ENCODE measurements at places on chromosomes 3 and 15.

DNA sequence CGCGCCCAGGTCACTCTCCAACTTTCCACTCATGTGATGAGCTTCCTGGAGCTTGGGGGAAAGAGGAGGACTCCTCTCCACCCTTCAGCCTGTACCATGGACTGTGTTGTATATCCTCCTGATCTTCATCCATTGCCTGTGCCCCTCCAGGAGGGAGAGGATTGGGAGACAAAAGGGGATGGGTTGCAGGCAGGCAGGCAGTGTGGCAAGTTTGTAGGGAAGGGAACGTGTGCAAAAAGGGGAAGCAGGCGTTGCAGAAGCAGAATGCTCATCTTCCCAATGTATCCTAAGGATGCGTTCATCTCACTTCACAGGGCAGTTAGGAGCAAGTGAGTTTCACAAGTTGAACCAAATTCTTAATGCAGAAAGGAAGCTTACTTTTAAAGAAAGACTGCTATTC is 28.1 kb upstream of the GHSR start:
- DNase-seq, result no peak

DNA sequence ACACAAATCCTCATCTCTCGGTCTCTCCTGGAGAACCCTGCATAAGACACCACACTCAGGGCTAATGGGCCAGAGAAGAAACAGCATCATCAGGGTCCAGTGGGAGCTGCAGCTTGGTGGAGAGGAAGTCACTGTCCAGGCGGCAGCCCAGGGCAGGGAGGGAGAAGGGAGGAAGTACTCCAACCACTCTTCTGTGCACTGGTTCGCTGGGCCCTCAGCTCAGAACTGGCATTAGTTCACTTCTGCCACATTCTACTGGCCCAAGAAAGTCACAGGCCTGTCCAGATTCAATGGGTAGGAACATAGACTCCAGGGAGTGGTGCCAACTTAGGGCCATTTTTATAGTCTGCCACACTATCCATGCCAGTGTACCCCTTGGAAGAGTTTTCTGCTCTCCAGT is 169.0 kb downstream of the ABHD5 start:
- no peak for DNase-seq

- DNase-seq, result no peak
Observed at GRCh38 chr3:34851137-34851536, 788.2 kb upstream of the ARPP21 start.

GRCh38 chr3:41159588-41160189 is 39.6 kb upstream of the CTNNB1 start:
- no peak for DNase-seq

DNA sequence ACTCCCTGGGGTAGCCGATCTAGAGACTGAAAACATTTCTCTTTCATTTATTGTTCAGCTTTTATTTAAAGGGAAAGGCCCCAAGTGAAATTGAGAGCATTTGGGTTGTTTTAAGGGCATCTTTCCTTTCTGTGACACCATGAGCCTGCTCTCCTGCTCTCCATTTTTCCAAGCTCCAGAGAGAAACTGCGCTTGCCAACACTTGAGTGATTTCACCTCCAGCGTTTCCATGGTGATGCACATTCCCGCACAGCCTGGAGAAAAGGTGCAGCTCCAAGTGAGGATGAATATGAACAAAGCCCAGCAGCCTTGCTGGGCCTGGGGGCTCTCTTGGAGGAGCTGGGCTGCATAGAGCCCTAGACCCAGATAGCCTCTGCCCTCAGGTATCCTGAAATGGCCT is 159.2 kb upstream of the PPP2R3A start:
- no peak for DNase-seq

- no peak for DNase-seq
Observed at GRCh38 chr3:108088697-108089096, 2.1 kb downstream of the CD47 start.

GRCh38 chr15:89399238-89400115 is 64.9 kb upstream of the POLG start:
- no peak for DNase-seq

- DNase-seq, result peak; percentile 90
Observed at GRCh38 chr3:15635121-15635661, 33.6 kb downstream of the BTD start.

DNA sequence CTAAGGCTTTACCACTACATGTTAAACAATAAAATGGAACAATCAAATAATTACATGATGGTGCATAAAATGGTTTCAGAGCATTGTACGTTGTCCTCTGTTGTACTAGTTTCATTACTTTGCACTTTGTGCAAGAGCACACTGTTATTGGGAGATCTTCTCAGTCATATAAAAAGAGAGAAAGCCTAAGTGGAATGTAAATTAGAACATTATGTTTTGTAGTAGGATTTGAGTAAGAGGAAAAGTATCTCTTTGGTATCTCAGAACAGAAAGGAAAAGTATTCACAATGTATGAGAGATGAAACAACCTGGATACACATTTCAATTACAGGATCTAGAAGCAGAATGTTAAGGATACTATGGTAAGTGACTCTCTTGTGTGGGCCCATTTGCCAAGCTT is 26.9 kb upstream of the PLSCR2 start:
- DNase-seq, result no peak

DNA sequence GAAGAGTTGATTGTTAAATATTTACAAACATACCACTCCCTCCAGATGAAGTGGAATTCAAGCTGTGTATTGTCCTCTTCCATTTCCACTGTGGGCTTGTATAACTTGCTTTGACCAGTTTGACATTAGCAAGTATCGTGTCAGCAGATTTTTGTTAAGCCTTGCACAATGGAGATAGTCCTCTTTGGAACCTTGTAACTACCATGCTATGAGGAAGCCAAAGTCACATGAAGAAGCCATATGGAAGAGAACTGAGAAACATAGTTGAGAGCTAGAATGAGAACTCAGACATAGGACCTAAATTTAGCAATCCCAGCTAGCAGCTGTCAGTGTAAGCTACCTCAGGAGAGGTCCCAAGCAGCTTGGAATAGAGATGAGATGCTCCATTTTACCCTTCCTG is 889.2 kb downstream of the PDCD6IP start:
- DNase-seq, result no peak

- no peak for DNase-seq
Observed at GRCh38 chr15:75923756-75924155, 20.1 kb downstream of the FBXO22 start.

DNA sequence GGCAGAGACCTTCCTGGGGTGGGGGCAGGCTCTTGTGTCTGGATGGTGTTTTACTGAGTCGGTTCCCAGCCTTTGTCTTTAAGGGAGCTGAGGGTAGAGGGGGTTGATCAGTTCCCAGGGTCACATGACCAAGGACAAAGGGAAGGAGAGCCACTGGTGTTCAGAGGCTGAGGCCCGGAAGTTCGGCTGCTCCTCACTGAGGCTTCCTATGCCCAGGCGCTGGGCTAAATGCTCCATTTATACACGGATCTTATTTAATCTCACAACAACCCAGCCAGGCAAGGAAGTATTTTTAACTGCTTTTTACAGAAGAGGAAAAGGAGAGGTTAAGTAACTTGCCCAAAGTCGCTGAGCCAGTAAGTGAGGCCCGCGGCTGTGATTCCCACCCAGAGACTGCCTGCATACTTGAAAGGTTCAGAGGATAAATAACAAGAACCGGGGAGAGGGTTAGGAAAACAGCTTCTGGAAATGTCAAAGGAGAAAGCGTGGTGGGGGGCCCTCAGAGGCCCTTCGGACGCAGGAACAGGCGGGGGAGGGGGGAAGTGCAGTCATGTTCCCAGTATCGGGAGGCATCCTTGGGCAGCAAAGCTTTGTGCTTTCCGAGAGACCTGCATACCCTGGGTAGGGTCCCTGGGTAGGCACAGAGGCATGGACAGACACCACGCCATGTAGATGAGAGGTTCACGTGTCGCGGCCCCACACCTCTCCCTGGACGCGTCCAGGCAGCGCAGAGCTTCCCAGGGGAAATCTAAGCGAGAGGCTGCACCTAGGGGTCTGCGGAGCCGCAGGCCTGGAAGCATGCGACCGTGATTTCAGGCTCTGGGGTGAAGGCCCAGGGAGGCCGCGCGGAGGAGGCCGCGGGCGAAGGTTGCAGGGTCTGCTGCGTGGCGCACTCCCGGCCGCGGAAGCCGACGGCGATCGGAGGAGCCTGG is 21.3 kb downstream of the EPHB3 start:
- DNase-seq, result no peak

DNA sequence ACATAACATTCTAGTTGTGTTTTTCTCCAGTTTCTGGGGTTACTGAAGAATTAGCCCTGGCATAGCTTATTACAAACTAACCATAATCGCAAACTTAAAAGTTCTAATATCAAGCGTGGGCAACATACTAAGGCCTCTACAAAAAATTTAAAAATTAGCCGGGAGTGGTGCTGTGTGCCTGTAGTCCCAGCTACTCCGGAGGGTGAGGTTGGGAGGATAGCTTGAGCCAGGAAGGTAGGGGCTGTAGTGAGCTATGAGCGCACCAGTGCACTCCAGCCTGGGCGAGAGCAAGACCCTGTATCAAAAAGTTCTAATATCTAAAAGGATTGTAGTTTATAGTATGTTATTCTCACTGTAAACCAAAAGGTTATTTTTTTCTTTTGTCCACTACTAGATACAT is 1.1 kb downstream of the OIP5 start:
- DNase-seq, result peak; percentile 19

DNA sequence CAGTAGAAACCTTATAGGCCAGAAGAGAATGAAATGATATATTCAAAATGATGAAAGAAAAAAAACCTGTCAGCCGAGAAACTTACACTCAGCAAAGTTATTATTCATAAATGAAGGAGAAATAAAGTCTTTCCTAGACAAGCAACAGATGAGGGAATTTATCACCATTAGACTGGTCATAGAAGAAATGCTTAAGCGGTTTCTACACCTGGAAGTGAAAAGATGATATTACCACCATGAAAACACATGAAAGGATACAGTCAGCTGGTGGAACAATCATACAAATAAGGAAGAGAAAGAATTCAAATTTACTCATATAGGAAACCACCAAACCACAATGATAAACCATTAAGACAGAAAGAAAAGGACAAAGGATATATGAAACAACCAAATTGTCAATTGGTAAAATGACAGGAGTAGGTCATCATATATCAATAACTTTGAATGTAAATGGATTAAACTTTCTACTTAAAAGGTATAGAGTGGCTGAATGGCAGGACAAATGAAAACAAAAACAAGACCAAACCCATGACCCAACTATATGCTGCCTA is 29.9 kb upstream of the PRR23C start:
- no peak for DNase-seq

DNA sequence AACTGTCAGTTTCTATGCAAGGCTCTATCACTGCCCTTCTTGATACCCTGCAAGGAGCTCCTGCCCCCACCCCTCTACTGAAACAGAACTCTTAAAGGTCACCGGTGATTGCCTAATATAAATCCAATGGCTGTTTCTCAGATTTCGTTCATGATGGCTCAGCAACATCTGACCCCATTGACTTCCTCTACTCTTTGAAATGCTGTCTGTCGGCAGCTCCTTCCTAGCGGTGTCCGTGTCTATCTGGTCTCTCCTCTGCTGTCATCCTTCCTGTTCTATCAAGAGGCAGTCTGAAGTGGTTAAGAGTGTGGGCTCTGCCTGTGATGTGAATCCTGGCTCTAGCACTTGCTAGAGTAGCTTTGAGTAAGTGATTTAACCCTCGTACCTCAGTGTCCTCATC is 5.5 kb downstream of the TMEM266 start:
- DNase-seq, result no peak

GRCh38 chr15:83955806-83956265 is 279.7 kb upstream of the GOLGA6L4 start:
- no peak for DNase-seq

- DNase-seq, result no peak
Observed at GRCh38 chr15:39944726-39945125, 10.8 kb downstream of the EIF2AK4 start.

- DNase-seq, result no peak
Observed at GRCh38 chr3:42719002-42719401, 16.4 kb upstream of the HHATL start.

DNA sequence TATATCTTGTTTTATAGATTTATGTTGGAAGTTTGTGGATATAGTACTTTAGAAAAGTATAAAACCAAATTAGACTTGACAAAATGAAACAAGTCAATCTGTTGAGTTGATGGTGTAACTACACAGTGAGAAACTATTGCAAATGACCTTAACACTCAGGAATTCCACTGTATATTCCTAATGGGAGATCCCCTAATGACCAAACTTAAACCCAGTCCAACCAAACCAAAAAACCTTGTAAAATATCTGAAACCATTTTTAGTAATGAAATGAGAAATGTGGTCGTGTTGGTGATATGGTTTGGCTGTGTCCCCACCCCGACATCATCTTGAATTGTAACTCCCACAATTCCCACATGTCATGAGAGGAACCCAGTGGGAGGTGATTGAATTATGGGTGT is 31.9 kb upstream of the ATP13A3 start:
- no peak for DNase-seq

GRCh38 chr3:38837358-38837757 is 21.3 kb upstream of the SCN10A start:
- no peak for DNase-seq

DNA sequence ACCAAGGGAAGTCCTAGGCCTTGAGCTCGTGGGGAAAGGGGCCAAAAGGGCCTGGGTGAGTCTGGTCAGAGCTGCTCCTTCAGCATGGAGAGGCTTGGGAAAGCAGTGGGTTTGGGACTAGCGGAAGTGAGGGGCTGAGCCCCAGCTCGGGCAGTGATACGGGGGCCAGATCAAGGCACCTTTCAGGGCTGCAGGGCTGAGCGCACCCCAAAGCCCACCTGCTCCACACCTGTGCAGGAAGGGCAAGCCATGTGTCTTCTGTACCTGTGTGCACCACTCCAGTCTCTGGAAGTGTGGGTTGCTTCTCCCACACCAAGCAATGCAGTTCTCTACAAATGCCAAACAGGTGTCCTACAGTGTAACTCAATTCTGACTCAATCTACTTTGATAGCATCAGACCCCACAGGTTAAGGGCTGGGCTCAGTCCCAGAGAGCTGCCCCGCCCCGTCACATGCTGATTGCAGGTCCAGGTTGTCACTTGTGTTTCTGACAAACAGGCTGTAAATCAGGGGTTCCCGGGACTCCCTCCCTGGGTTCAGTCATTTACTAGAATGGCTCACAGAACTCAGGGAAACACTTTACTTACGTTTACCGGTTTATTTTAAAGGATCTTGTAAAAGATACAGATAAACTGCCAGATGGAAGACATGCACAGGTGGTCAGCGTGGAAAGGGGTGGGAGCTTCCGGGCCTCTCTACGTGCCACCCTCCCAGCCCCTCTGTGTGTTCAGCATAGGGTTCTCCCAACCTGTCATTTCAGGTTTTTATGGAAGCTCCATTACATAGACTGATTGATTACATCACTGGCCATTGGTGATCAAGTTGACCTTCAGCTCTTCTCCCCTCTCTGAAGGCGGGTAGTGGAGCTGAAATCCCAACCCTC is 28.8 kb upstream of the KLF13 start:
- no peak for DNase-seq

- DNase-seq, result no peak
Observed at GRCh38 chr15:22228101-22228762, 147.9 kb downstream of the OR4M2 start.
